GM23248 (cell line): ENCODE measurements at places on chromosomes 1 and 21.
A peak's percentile ranks its signal among the peaks of the same experiment; 100 is the strongest.

- peak; percentile 86 for DNase-seq
These were observed 685 bp downstream of the UBAP2L start for GRCh38 chr1:154221278-154222001.

- DNase-seq, result peak; percentile 33
These were observed 459.1 kb downstream of the SETD4 start for GRCh38 chr21:35601211-35601610.

DNA sequence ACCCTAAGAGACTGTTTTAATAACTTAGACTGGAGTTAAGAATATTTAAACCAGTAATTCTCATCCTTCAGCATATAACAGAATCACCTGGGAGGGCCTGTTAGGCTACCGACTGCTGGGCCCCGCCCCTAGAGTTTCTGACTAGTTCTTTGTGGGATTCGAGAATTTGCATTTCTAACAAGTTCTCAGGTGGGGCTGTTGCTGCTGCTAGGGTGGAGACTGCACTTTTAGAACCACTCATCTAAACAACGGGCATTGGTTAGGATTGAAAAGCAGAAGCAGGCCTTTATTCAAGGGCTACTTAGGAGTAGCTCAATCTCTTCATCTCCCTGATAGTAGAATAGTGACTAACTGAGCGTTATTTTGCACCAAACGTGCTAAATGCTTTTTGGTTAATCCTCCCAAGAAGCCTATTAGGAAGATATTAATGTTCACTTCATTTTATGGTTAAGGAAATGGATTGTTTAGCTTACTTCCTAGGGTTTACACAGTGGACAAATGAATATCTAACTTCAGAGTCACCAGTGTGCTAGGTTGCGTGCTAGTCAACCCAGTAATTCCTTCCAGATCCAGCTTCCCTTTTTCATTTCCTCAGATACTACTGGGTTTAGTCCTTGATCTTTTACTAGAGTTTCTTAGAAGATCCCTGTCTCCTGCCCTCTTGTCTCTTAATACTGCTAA lies 31.1 kb upstream of the UAP1 start:
- DNase-seq, result no peak

DNA sequence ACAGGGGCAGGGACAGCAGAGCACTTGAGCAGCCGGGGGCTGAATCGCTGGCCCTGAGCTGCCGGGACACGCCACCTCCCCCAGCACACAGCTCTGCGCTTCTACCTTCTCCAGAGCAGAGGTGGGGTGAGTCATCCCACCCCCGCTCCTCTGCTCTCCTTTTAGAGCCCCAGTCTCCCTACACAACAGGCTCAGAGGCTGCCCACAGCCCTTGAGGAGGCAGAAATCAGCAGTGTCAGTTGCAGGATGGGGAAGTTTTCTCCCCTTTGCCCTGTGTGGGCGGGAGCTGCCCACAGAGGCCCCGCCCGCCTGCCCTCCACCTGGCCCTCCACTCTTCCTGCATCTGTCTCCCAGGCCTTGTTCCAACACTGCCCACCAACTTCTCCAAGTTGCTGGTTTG lies 94.6 kb downstream of the STUM start:
- DNase-seq, result peak; percentile 67

GRCh38 chr1:159172614-159173291 lies 1.3 kb downstream of the CADM3 start:
- no peak for DNase-seq

- DNase-seq, result no peak
These were observed 377.3 kb downstream of the SETD4 start for GRCh38 chr21:35682904-35683549.

DNA sequence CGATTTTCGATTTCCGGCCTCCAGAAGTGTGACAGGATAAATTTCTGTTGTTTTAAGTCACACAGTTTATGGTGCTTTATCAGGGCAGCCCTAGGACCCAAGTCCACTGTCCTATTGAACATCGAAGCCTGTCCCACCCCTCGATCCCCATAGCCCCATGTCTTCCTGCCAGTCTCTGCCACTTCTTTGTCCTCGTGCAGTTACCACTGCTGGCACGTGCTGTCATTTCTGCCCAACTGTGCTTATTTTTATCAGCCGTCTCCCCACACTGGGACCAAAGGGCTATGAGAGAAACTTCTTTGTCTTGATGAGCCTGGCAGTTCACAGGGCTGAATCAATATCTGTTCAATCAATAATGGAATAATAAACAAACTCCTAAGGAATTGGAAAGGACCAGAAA lies 146.7 kb downstream of the PSMG1 start:
- DNase-seq, result no peak

DNA sequence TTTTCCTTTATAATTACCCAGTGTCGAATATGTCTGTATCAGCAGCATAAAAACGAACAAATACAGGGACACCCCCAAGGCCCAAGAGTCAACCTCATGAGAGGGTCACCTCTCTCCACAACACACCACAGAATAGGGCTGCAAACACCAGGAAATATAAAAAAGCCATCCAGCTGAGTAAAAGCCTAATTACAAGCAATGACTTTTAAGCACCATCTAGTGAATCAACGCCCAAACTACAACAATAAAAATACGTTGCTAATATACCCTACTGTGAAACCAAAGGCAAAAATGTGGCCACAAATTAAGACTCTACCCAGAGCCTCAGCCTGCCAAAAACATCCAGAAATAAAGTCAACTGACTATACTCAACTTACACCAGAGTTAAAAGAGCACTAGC lies 817.9 kb upstream of the NEGR1 start:
- DNase-seq, result no peak

- no peak for DNase-seq
These were observed 86.9 kb upstream of the UBE2U start for GRCh38 chr1:64116537-64116936.

- no peak for DNase-seq
These were observed 41.2 kb upstream of the LBR start for GRCh38 chr1:225469051-225469450.

GRCh38 chr1:223244366-223245103 lies 101.5 kb upstream of the TLR5 start:
- DNase-seq, result peak; percentile 21

- DNase-seq, result peak; percentile 95
These were observed 31.8 kb upstream of the BCL10 start for GRCh38 chr1:85307987-85308832.

DNA sequence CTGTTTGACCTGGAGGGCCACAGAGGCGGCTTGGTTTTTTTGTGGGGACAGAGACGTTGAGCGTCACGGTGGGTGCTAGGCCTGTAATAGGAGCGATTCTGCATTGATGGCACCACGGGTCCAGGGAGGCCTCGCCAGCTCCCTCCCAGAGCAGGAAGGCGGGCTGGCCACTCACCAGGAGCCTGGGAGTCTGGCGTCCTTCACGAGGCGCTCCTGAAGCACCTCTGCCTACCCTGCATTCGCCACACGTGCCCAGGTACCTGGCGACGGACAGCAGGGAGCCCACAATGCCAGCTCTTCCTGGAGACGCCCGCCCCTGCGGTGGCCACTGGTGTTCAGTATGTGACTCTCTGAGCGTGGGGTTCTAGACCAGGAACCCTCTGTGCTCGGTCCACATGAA lies 69.9 kb upstream of the TRAPPC10 start:
- DNase-seq, result no peak

- DNase-seq, result peak; percentile 34
These were observed 68.8 kb upstream of the RGS1 start for GRCh38 chr1:192506741-192507155.

DNA sequence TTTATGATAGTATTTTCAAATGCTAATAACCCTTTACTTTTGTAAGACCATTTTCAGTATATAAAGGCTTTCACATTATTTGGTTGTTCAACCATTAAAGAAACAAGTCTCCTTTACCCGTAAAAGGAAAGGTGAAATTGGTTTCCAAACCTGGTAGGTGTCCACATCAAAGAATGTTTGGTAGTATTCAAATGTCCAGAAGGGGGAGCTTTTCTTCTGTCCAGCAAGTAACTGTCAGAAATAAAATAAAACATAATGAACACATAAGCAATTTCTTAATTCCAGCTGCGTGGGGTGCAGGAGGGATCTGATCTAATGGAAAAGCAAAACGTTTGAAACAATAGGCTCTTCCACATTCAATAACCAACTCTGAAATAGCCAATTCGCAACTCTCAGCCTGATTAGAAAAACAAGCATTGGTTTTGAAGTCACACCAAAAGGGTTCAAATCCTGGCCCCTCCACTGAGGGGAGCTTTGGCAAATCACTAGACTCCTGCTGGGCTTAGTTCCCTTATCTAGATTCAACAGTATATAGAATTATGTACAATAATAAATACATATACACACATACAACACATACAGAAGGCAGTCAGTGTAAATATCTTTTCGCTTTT lies 11.0 kb downstream of the YIPF1 start:
- peak; percentile 74 for DNase-seq
